ENCODE measurements at places on chromosomes 3 and 15.

GRCh38 chr15:89898614-89899294, 5.0 kb upstream of the AP3S2 start:
- DNase-seq = peak; percentile 55

DNA sequence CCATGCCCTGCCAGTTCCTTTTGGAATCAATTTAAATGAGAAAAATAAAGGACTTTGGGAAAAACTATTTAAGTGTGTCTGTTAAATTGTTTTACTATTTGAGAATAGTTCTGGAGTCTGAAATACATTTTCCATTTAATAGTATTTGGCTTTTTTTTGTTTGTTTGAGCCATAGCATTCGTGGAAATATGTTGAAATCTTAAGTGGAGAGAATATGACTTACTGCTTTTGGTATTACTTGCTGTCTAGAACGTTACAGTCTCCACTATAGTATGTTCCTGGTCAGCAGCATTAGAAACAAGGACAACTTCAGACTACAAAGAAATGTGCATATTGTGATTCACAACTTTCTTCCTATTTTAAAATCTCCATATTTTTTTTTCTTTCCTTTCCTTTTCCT, 179.4 kb downstream of the GHSR start:
- peak; percentile 54 for DNase-seq

DNA sequence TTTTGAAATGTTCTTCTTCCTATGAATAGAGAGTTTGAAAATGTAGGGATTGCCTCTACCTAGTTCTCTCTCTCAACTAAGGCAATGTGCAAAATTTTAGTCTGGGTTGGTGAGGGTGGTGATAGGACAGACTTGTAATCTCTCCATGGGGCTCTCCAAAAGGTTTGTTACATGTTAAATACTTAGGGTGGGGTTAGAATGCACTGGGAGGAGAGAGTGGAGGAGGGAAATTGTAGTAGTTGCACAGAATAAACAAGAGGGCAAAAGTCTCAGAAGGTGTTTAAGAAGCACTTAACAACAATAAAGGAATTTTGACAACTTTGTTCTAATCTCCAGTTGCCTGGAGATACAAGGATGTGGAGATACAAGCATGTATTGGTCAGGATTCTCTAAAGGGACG, 230.4 kb downstream of the NECTIN3 start:
- no peak for DNase-seq

GRCh38 chr3:31449318-31449717, 83.4 kb upstream of the STT3B start:
- no peak for DNase-seq

DNA sequence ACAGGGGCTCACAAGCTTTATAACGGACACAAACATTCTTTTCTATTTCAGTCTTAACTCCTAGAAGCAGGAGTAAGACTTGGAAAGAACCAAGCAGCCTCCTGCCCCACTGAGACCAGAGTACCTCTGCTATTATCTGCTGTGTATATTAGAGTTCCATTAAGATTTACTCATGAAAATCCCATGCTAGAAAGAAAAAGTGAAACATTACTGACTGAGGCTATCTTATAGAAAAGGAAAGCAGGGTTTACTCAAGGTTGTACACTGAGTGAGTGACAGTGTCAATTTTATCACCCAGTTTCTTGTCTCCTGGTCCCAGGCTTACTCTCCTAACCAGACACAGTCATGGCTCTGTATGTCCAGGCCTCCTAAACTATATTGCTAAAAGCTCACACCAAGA, 97.9 kb upstream of the SOX2 start:
- no peak for DNase-seq

- DNase-seq = peak; percentile 66
These were observed 42.2 kb downstream of the CHDH start for GRCh38 chr3:53803816-53804695.

- peak; percentile 86 for DNase-seq
These were observed 178.4 kb downstream of the ATP10A start for GRCh38 chr15:25684521-25685431.

- DNase-seq = no peak
These were observed 1.8 kb upstream of the CYP11A1 start for GRCh38 chr15:74369084-74369745.

GRCh38 chr3:59540696-59541095, 490.9 kb upstream of the CFAP20DC start:
- no peak for DNase-seq

GRCh38 chr3:193833592-193833991, 240.6 kb downstream of the OPA1 start:
- DNase-seq = no peak

- no peak for DNase-seq
These were observed 2.8 kb upstream of the PRICKLE2 start for GRCh38 chr3:64228110-64228509.

DNA sequence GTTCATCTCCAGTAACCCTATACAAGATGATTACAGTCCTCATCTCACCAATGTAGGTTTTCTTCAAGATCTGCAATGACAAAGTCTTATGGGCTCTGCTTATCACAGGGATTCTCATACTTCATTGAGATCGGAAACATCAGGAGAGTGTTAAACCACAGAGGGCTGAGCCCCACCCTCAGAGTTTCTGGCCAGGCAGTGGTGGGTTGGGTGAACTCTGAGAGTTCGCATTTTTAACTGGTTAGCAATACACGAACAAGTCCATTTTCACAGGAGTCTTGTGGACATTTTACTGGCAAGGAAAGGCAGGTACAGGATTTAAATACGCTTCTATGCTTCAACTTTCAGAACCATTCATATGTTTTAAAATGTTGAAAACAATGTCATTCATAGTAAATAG, 366.7 kb upstream of the ROBO2 start:
- DNase-seq = no peak

GRCh38 chr15:36175741-36176291, 403.6 kb upstream of the CDIN1 start:
- DNase-seq = peak; percentile 84

DNA sequence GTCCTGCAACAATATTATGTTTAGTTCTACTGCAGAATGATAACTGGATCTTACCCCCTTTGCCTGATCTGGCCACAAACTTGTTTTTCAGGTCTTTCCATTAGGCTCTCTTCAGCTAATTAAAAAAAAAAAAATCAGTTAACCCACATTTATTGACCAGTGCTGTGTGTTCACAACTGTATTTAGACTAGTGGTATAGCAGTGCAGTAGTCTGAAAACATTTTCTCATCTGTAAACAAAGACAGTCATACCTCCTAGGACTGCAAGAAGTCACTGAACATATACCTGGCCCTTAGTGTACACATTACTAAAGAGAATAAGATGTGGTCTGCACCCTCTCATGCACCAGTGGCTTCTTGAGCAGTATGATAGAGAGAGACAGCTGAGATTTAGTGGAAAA, 22.5 kb downstream of the LPP start:
- no peak for DNase-seq

GRCh38 chr3:68985146-68985790, 28.2 kb downstream of the EOGT start:
- no peak for DNase-seq

DNA sequence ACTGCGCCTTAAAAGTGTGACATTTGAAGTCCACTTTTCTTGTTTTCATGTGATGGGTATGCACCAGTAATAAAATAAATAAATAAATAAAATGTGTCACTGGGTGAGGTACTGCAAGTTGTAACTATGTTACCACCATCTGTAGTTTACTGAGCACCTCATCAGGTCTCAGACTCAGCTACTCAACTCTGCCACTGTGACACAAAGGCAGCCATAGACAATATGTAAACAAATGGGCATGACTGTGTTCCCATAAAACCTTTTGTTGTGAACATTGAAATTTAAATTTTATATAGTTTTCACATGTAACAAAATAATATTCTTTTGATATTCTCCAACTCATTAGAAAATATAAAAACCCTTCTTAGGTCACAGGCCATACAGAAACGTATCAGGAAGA, 120.1 kb downstream of the DNAJB8 start:
- DNase-seq = no peak

DNA sequence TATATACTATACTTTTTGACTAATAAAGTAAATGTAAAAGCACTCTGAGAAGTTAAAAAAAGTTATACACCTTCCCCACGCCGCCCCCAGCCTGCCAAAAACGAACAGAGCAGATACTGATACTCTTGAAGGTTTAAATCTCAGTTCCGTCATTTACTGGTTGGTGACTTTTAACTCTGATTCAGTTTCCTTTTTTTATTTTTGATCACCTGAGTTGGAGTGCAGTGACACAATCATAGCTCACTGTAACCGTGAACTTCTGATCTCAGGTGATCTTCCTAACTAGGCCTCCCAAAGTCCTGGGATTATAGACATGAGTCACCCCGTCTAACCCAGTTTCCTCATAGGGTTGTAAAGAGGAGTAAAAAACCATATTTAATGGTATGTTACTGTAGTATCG, 3.3 kb upstream of the TIPIN start:
- DNase-seq = no peak

DNA sequence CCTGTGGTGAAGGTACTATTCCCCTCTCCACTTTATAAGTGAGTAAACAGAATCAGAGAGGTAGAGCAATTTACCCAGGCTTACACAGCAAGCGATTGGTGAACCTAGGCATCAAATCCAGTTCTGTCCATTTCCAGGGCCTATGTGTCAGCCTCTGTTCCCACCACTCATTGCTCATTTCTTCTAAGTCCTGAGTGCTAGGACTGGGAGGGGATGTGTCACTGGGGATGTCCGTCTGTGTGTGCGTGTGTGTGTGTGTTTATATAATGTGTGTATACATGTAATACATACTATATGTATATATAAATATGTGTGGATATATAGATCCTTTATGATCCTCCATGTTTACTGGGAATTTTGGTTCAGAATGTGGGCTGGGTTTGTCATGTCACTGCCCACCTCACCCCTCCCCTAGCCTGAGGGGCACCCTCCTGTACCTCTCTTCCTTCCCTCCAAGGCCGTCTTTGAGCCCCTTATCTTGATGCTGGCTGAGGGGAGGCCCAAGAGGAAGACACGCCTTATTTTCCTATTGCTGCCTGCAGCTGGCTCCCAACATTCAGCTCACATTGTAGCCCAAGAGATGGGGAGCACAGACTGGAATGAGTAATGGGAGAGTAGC, 2.1 kb downstream of the TMEM43 start:
- DNase-seq = no peak

GRCh38 chr3:149015393-149015792, 24.1 kb downstream of the GYG1 start:
- peak; percentile 45 for DNase-seq

DNA sequence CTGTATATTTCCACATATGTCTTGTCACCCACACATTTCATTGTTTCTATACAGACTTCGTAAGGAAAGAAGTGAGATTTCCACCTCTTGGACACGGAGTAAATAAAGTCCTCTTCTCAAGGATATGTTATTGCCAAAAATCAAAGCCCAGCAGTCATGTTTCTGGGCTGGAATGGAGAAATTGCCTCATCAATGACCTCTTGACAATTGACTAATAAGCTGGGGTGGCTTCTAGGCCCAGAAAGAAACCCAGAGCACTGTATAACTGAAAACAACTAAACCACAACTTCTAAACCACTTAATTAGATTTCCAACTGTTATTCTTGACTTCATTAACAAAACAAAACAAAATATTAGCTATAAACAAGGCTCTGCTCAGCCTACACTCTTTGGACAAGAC, 56.4 kb upstream of the SLC24A5 start:
- no peak for DNase-seq

Data from fibroblast of skin of scalp (primary cell).